ENCODE measurements at places on chromosomes 16 and 17.

DNA sequence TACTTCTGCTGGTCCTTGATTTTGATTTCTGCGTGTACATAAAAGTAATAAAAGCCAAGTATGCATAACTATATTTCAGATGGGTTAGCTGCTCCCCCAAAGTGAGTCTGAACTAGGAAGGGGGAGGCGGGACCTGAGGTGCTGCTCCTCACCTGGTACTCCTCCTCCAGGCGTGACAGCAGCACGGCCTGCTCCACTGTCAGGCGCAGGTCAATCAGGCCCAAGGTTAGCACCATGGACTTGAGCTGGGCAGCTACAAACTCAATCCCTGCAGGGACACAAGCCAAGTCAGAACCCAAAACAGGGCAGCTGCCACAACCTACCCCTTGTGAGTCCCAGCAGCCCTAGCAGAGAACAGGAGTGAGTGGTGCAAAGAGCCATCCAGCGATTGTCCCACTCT, 18.0 kb downstream of the ATPAF2 start:
- no peak for DNase-seq

DNA sequence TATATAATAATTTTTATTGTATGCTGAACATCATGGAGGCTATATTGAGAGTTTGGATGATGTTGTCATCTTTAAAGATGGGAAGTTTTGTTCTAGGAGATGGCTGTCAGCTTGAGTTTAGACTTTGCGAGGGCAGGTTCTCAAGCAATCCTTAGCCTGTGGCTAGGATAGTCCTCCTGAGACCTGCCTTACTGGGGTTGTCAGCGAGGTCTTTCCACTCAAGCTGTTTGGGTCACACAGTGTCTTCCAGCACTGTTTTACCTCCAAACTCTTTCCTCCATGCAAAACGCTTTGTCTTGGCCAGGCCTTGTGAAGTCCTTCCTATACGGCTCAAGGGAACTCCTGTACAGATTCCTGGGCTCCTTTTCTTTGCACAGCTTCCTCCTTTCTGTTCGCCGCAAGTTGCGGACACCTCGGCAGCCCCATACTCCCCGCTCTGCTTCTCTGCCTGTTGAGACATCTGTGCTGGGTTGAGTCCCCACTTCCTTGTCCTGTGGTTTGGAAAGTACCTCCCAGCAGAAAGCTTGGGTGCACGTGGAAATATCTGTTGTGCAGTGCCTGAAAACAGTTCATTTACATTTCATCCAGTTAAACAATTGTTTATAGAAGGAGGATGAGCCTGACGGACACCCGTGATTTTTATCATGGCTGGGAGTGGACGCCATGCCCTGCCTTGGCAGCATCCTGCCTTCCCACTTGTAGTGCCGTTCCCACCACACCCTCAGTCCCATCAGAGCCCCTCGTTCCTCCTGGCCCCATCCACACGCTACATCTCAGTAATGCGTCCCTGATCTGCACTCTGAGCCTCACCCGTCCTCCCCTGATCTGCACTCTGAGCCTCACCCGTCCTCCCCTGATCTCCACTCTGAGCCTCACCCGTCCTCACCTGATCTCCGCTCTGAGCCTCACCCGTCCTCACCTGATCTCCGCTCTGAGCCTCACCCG, 55.0 kb upstream of the CBFA2T3 start:
- DNase-seq: no peak

- DNase-seq: peak; percentile 70
These were observed at the start of gene ORAI3 for GRCh38 chr16:30948667-30949649. ORAI3 (plus strand) TSS chr16:30949068; CDS start chr16:30949290, 222 bp downstream.

DNA sequence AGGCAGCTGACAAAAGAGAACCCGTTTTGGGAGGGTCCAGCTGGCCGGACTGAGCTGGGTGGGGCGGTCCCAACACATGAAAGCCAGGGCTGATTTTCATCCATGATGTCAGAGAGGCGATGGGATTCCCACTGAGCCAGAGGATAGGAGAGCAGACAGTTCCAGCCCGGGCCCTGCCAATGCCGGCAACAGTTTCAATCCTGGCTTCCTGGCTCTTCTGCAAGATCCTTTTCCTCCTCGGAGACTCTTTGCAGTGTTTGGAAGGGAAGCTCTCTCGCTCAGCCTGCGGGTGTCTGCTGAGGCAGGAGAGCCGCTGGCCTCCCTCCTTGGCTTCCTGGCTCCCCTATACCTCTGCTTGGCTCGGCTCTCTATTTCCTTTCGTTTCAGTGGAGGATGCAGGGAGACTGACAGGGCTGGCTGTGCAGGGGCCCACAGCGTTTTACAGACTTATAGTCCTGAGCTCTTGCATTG, 145.5 kb upstream of the SOX9 start:
- DNase-seq: no peak

- no peak for DNase-seq
These were observed 49.5 kb downstream of the GPRC5B start for GRCh38 chr16:19835196-19835595.

DNA sequence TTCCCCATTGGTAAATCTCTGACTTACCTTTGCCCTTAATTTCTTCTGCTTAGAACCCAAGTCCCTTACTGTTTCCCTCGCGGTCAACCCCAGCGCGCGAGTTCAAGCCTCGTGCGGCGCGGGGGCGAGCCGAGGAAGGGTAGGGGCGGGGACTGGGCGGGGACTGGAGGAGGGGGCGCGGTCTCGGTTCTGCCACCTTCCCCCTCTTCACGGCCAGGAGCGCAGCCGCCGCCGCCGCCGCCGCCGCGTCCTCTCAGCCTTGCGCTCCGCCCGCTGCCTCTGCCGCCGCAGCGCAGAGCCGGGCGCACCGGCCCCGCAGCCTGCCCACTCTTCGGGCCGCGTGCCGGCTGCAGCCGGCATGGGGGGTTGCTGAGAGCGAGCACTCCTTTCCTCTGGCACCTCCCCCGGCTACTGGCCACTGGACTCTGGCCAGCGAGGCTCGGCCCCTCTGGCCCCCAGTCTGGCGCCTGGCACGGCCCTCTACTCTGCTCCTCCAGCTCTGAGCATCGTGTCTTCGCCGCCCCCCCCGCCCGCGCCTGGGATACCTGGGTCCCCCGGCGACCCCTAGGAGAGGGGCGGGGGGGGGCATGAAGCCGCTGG, at the start of gene RAPGEFL1:
Gene RAPGEFL1, plus strand, starts transcription at position 196 of the 600 bp plus-strand sequence. Its CDS starts 392 bp downstream, at position 588.
- peak; percentile 84 for DNase-seq

GRCh38 chr16:89615596-89616090, 2.2 kb downstream of the DPEP1 start:
- peak; percentile 26 for DNase-seq

- no peak for DNase-seq
These were observed 174.2 kb downstream of the RAB11FIP4 start for GRCh38 chr17:31565652-31566051.

DNA sequence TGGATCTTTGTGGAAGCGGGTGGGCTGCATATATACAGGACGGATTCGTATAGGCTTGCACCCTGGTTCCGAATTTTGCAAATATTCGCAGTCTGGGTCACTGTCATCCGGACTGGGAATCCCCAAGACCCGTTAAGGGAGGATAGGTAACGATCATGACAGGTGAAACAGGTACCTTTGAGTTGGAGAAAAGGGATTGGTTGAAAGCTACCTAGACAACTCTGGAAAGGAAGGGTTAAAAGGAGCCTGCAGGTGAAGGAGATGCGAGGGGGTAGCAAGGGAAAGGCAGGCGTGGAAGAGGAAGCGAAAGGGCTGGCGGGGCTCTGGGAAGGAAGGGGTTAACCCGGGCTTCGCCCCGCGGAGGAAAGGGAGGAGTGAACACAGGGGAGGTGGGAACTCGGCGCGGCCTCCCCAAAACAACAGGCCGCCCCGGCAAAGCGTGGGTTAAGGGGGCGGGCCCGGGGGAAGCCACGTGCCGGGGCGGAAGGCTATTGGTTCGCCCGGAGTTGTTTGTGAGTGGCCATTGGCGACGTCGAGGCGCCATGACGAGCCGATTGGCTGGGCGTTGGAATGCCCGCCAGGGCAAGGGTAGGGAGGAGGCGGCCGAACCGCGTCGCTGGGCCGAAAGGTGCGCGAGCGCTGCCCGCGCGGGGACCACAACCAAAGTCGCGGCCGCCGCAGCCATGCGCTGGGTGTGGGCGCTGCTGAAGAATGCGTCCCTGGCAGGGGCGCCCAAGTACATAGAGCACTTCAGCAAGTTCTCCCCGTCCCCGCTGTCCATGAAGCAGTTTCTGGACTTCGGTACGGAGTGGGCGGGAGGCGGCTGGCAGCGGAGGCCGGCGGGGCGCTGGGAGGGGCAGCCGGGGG, at the start of gene PDK2:
Gene PDK2, plus strand, starts transcription at position 599 of the 867 bp plus-strand sequence. Its CDS starts 85 bp downstream, at position 684.
- peak; percentile 66 for DNase-seq

GRCh38 chr16:75377729-75378386, 55.4 kb downstream of the CFDP1 start:
- DNase-seq: no peak

DNA sequence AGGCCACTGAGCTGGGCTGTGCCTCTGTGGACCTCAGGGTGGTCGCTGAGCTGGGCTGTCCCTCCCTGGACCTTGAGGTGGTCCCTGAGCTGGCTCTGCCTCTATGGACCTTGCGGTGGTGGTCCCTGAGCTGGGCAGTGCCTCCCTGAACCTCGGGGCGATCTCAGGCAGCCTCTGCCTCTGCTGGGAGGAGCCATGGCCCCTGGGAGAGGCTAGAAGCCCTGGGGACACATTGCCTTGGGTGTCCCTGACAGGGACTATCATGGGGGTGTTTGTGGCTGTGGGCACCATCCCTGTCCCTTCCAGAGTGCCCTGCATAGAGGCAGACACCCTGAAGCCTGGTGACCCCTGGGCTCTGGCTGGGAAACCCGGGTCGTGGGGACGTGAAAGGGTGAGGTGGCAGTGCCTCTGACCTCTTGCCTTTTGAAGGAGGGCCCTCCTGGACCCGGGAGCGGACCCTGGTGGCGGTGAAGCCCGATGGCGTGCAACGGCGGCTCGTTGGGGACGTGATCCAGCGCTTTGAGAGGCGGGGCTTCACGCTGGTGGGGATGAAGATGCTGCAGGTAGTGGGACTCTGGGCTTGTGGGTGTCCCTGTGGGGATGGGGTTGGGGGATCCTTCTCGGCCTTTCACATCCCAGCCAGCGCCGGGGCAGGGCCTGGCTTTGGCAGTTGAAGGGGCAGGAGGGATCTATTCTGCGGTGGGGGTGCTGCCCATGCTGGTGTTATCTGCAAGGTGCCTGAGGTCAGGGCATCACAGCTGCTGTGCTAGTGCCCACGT, 1.8 kb downstream of the NME4 start:
- no peak for DNase-seq

DNA sequence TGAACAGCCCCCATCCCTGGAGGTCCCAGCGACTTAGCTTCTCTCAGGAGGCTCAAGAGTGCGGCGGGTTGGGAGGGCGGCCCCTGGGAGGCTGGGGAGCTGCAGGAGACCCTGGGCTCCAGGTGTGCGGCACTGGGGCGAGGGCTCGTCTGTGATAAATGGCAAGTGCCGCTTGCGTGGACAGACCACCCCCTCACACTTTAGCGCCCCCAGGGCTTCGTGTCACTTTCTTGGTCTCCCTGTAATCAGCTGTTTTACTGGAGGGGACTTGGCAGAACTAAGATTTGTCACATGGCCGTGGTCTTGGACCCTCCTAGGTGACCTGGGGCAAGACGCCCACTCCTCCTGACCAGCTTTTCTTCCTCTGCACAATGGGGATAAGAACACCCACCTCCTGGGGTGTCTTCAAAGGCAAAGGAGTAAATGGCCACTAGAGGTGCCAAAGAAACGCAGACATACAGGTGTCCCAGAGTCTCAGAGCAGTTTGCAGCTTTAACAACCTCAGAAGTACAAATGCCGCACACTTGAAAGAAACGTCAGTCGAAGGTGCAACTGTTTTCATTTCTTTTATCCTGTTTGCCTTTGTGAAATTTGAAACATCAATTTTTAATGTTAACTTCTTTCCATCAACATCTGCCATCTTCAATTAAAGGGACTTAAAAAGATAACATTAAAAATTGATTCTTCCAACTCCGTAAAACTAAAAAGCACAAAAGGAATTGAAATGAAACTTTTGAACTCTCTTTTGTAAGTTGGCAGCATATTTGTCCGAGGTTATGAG, 946 bp downstream of the OSGIN1 start:
- peak; percentile 54 for DNase-seq

DNA sequence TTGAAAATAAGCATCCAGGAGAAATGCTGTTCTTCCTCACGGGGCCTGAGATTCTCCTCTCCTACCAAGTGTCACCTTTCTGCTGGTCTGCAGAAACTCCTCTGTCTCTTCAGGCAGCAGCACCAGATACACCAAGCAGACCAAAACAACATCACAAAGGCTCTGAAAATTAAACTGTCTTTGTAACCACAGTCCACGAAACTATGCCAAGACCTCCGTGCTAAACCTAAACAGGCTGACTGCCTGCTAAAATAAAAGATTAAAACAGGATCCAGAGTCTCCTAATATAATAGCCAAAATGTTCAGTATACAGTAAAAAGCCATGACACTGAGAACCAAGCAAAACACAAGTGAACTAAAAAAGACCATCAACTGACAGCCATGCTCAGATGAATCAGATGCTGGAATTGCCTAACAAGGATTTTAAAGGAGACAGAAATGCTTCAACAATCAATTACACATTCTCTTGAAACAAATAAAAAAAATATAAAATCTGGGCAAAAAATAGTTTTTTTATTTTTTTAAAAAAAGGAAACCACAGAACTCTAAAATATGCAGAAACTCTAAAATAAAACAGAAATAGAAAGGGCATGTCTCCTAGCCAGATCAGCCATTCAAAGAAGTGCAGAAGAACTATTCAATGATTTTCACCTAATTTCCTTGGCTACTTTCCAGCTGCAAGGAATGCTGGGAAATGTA, 50.3 kb upstream of the TOX3 start:
- DNase-seq: no peak

GRCh38 chr17:62855156-62855555, 47.0 kb upstream of the MARCHF10 start:
- DNase-seq: no peak

DNA sequence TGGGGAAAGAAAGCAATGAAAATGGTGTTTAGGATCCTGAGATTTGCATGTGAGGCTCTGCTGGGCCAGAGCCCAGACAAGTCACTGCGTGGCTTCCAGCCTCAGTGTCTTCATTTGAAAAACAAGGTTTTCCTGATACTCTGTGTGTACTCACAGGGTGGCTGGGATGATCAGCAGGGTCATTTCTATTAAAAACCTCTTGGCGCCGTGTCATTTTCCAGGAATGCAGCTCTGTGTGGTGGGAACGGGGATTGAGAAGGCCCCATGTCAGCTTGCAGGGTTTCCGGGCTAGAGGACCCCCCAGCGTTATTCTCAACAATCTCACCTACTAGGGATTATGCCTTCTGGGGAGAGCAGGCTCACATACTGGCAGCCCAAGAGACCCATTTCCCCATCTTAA, 73.5 kb downstream of the FOXL1 start:
- no peak for DNase-seq

- DNase-seq: no peak
These were observed 2.7 kb downstream of the OTOP3 start for GRCh38 chr17:74938194-74938950.

DNA sequence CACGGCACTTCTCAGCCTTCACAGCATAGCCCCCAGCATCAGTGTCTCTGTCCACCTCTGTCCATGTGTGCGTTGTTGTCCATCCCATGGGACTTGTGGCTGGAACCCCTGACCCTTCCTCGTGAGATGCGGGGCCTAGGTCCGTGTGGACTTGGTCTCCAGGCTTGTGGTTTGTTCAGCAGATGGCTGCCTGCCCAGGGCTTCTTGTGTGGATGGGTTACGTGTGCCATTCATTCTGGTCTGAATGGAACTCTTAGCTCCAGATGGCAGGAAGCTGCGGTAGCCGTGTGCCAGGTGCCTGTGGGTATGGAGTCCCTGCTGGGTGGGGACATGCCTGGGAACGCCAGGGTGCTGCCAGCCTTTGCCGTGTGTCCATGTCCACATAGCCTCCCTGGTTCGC, 31.7 kb upstream of the NUDT16L1 start:
- DNase-seq: no peak

All from erythroblast (primary cell).